ENCODE measurements at places on chromosomes 7 and 10. TPM values are rescaled to one million over a fixed set of nuclear protein-coding genes. Genes with fewer than 3 reads are reported as not detected.

GRCh38 chr7:5424749-5425506 lies 1.3 kb upstream of the TNRC18 start:
- peak; percentile 84 for DNase-seq

GRCh38 chr7:129670656-129671055 lies 59.1 kb downstream of the NRF1 start:
- peak; percentile 19 for DNase-seq

GRCh38 chr7:139560678-139561077 lies 37.2 kb downstream of the CLEC2L start:
- DNase-seq = no peak

GRCh38 chr10:25573316-25573715 lies 360.7 kb upstream of the MYO3A start:
- DNase-seq = no peak

- peak; percentile 27 for DNase-seq
These were observed 2.8 kb upstream of the FLNC start for GRCh38 chr7:128827248-128827958.

GRCh38 chr10:132397671-132398565 lies 918 bp downstream of the PWWP2B start:
- peak; percentile 77 for DNase-seq

DNA sequence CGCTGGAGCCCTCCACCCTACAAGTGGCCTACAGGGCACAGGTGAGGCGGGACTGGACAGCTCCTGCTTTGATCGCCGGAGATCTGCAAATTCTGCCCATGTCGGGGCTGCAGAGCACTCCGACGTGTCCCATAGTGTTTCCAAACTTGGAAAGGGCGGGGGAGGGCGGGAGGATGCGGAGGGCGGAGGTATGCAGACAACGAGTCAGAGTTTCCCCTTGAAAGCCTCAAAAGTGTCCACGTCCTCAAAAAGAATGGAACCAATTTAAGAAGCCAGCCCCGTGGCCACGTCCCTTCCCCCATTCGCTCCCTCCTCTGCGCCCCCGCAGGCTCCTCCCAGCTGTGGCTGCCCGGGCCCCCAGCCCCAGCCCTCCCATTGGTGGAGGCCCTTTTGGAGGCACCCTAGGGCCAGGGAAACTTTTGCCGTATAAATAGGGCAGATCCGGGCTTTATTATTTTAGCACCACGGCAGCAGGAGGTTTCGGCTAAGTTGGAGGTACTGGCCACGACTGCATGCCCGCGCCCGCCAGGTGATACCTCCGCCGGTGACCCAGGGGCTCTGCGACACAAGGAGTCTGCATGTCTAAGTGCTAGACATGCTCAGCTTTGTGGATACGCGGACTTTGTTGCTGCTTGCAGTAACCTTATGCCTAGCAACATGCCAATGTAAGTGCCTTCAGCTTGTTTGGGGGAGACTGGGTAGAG lies at the start of gene COL1A2:
Gene COL1A2 (plus strand): TSS at position 459 of the 704 bp plus-strand sequence. CDS start 137 bp downstream, at position 596.
- peak; percentile 32 for DNase-seq

DNA sequence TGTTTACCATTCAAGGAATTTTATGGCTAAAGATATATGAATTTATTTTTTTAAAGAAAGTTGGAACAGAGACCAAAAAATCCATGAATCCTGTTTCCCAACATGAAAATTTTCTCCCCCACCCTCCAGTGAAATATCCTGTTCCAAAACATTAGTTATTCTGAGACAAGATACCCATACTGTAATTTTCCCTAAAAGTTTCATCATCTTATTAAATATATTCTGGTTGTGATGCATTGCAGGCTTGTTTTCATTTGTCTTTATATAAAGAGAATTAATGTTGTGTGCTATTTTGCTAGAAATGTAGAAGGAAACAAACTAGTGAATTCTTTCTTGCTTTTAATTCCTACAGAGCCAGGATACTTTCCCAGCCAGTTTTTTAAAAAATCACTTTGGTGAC lies 106.6 kb downstream of the EXOC4 start:
- DNase-seq = no peak

- no peak for DNase-seq
These were observed 115.9 kb downstream of the CCNY start for GRCh38 chr10:35452171-35452570.

DNA sequence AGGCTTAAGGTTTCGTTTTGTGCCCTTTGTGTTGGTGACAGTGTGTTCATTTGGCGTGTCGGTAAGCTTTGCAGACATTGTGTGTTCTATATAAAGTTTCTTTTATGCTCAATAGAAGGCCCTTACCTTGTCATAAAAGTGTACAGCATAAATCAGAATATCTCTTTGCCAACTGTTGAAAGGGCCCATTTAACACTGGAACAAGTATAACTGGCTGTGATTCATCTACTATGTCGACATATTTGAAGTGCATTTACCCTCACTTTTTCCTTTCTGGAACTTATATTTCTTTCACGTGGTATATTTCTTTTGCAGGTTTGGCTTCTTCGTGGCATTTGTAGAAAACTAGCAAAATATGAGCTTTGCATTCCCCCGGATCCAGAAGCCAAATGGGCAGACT lies 32.7 kb downstream of the EEPD1 start:
- no peak for DNase-seq

- DNase-seq = no peak
These were observed 27.5 kb downstream of the PNPLA8 start for GRCh38 chr7:108498481-108498880.

MBL2 gene
- not detected for total RNA-seq

PSMG3 gene
- 4.9 TPM for total RNA-seq

TUBB8 gene
- not detected for total RNA-seq

LIPN gene
- not detected for total RNA-seq

JCAD gene
- 3.5 TPM for total RNA-seq

FAM25G gene
- not detected for total RNA-seq

INTS15 gene
- 35.7 TPM for total RNA-seq
